Bronchial epithelial cell (primary cell): ENCODE measurements at places on chromosomes 5 and 9.

GRCh38 chr9:35842795-35843194 is 13.8 kb downstream of the TMEM8B start:
- DNase-seq: no peak

DNA sequence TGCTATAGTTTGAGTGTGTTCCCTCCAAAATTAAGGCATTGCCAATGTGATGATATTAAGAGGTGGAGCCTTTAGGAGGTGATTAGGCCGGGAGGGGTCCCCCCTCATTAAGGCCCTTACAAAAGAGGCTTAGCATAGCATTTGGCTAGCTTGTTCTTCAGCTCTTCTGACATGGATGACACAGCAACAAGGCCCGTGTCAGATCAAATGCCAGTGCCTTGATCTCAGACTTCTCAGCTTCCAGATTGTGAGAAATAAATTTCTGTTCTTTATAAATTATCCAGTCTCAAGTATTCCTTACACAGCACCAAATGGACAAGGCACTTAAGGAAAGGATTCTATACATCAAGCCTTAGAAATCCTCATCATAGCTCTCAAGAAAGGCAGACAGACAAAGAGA is 31.8 kb downstream of the SLC38A9 start:
- DNase-seq: no peak

- DNase-seq: no peak
Observed at GRCh38 chr5:113757508-113757907, 244.0 kb downstream of the YTHDC2 start.

DNA sequence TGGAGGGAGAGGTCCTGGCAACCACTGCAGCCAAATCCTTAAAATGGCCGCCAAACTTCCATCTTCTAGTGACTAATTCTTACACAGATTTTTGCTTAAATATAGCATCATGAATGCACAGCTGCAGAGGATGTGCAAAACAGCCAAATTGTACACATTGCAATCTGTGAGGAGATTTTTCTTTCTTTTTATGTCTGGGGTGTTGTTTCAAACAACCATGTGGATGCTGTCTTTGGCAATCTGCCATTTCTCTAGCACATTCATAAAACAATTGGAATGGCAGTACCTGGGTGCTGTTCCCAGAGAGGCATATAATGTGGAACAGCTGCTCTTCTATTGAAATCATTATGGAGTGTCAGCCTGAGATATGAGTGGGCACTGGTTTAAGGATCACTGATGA is 1082.9 kb upstream of the SEMA6A start:
- DNase-seq: no peak

GRCh38 chr5:54313311-54314270 is 3.2 kb upstream of the ARL15 start:
- no peak for DNase-seq

GRCh38 chr5:120345947-120346346 is 118.2 kb upstream of the PRR16 start:
- DNase-seq: peak; percentile 19

- peak; percentile 35 for DNase-seq
Observed at GRCh38 chr5:10705747-10706146, 55.3 kb downstream of the DAP start.

- no peak for DNase-seq
Observed at GRCh38 chr9:120916588-120916987, 10.0 kb downstream of the TRAF1 start.

GRCh38 chr5:16057277-16057676 is 122.3 kb downstream of the MARCHF11 start:
- DNase-seq: peak; percentile 89

GRCh38 chr5:124996764-124997077 is 250.3 kb upstream of the ZNF608 start:
- no peak for DNase-seq

DNA sequence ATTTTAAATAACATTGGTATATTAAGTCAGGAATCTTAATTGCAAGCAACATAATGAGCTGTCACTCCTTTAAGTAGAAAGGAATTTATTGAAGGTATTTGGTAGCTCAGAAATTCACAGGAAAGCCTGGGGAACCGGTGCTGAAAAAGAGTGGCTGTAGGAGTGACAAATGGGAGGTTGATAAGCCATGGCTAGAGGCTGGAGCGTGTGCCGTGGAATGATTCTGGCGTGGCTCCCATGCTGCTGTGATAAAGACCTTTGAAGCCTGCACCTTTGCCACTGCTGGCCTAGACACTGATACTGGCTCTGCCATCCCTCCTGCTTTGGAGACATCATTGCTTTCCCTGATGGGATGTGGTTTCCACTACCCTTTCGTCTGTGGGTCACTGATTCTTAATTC is 65.7 kb upstream of the ATG10 start:
- no peak for DNase-seq

- DNase-seq: no peak
Observed at GRCh38 chr5:108797396-108797795, 49.7 kb downstream of the FER start.

- DNase-seq: peak; percentile 41
Observed at GRCh38 chr5:14036947-14037346, 92.5 kb upstream of the DNAH5 start.

DNA sequence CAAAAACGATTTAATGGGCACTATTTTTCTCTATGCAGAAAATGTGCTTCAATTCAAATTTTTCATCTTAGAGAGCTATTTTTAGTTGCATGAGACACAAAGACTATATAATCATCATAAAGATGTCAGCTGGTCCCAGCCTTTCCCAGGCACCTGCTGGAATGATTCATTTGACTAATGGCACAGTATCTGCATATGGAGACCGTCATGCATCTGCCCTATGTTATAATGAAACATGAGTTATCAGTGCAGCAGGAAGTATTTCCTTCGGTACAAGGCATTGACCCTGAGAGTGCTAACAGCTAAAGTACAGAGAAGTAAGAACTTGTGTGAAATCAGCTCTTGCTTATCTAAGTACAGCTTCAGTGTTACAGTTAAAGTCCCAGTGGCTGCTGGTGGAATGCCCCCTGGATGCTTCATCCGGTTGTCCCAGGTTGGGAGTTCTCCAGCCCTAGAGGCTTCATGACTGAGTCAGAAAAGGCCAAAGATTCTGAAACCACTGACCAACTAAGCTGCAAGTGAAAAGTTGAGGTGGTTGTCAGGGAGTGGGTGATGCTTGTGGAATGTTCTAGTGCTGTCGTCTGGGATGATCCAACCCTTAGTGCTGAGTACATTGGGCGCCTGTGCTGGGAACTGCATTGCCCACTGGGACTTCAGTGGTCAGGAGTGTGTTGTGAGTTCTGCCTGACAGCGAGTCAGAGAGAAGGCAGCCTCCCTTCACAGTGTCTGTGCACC is 57.2 kb downstream of the MTRR start:
- DNase-seq: no peak

DNA sequence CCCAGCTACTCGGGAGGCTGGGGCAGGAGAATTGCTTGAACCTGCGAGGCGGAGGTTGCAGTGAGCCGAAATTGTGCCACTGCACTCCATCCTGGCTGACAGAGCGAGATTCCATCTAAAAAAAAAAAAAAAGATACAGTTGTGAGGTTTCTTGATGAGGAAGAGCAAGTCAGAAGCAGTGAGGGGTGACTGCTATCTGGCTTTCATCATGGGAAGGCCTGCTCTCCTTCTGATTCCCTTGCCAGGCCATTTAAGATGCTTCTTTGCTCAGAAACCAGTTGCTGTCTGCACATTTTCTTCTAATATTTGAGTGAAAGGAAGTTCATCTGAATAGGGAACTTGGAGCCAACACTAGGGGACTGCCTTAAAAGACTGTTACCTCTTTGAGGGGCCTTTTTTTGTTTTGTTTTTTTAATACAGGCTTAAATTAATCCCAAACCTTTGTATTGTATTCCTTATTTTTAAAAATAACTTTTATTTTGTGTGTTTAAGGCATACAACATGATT is 201.9 kb downstream of the ARHGAP26 start:
- DNase-seq: no peak

DNA sequence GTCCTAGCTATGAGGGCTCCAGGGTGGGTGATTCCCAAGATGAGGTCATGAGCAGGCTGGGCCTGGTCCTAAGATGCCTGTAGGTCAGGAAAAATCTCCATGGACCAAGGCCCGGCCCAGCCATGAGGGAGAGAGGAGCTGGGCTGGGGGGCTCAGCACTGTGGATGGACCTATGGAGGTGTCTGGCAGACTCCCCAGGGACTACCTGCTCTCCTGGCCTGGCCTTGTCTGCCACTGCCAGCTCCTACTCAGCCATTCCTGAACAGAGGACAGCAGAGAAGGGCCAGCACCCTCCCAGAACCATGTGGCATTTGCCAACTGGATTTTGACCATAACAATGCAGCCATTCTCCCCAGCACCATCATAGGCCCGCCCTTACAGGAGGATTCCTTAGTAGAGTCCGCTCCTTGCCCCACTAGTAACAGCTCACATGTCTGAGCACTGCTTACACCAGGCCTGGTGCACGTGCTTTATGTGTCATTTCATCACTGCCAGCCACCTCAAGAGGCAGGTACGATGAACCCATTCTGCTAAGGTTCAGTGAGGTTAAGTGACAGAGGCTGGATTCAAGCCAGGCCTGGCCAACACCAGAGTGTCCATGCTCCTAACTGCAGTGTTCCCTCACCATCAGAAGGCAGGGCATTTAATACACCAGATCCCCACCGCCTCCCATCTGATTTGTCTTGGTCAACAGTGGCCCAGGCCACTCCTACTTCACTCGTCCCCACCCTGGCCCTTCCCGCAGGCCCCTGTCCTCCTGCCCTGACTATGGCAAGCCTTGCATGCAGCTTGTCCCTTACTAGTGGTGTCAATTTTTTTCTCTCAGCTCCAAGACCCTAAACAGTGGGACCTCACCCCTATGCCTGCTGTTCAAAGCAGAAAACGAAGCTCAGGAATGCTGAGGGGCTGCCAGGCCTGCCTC is 669 bp downstream of the IL13 start:
- no peak for DNase-seq

- DNase-seq: no peak
Observed at GRCh38 chr9:38246833-38247232, 145.7 kb upstream of the ALDH1B1 start.

DNA sequence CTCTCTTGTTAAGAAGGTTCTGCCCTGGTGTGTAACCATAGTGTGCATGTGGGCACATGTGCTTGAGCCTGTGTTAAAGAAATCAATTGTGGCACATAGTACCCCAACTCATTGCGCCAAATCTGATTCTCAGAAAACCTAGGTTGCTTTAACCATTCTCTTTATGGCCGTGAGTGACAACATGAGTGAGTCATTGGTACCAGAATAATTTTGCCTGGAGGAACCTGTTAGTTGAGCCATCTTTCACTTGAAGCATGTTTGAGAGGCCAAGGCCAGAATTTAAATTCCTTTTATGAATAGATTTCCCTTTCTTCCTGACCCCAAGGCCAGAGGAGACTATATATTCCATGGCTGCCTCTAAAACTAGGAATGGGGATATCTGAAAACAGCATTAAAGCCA is 35.2 kb upstream of the SLC36A2 start:
- DNase-seq: peak; percentile 25

GRCh38 chr5:134022333-134022732 is 17.6 kb upstream of the VDAC1 start:
- no peak for DNase-seq

DNA sequence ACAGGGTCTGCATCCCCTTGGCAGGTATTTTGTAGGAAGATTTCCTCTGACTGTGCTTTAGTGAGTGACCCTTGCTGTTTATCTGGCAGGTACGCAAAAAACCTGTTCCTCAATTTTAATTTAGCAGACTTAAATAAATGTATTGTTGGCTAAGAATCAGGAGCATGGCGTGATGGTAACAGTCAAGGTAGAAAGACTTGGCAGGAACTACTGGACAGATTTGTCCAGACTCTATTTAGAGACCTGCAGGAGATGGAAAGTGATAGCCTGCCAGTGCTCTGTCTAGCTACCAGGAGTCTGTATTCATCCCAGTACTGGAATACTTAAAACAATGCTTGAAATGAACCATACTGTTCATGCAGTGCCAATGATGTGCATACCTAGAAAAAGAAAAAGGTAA is 78.8 kb upstream of the MAST4 start:
- DNase-seq: no peak

DNA sequence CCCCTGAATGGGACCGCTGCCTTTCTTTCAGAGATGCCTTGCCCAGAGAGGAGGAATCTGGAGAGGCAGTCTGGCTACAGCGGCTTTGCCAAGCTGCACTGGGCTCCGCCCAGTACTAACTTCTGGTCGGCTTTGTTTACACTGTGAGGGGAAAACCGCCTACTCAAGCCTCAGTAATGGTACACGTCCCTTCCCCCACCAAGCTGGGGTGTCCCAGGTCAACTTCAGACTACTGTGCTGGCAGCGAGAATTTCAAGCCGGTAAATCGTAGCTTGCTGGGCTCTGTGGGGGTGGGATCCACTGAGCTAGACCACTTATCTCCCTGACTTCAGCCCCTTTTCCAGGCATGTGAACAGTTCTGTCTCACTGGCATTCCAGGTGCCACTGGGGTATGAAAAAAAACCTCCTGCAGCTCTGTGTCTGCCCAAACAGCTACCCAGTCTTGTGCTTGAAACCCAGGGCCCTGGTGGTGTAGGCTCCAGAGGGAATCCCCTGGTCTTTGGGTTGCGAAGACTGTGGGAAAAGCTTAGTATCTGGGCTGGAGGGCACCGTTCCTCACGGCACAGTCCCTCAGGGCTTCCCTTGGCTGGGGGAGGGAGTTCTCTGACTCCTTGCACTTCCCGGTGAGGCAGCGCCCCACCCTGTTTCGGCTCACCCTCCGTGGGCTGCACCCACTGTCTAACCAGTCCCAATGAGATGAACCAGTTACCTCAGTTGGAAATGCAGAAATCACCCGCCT is 171.2 kb downstream of the CWC27 start:
- DNase-seq: peak; percentile 76

DNA sequence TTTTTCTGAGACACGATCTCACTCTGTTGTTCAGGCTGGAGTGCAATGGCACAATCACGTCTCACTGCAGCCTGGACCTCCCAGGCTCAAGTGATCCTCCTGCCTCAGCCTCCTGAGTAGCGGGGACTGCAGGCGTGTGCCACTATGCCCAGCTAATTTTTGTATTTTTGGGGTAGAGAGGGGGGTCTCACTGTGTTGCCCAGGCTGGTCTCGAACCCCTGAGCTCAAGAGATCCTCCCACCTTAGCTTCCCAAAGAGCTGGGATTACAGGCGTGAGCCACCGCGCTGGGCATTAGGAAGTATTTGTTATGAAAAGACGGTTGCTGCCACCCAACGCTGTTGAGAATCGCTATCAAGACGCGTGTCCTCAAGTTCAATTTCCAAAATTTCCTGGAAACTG is 180.9 kb upstream of the TBCA start:
- no peak for DNase-seq

DNA sequence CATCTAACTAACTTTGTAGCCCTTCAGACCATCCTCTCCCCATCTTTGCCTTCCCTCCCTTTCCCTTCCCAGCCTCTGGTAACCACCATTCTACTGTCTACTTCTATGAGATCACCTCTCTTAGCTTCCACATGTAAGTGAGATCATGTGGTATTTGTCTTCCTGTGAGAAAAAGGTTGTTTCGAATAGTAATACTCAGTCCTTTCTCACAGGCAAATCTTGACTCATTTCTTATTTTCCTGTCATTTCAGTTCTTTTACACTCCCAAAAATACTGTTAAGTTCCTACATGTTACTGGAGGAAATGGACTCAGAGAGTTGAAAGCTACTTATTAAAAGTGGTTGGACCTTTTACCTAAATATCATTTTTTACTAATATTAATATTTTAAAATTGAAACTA is 82.1 kb downstream of the SLF1 start:
- peak; percentile 53 for DNase-seq

- DNase-seq: peak; percentile 42
Observed at GRCh38 chr5:147439254-147439653, 70.6 kb downstream of the DPYSL3 start.

GRCh38 chr5:125171641-125172040 is 425.2 kb upstream of the ZNF608 start:
- DNase-seq: no peak

- no peak for DNase-seq
Observed at GRCh38 chr9:124122813-124123462, 111.4 kb downstream of the LHX2 start.

- DNase-seq: no peak
Observed at GRCh38 chr5:142197098-142197497, 88.5 kb downstream of the NDFIP1 start.
